ENCODE measurements at places on chromosomes 1 and 21.

- DNase-seq, result no peak
Measured at GRCh38 chr1:62299426-62300200, 19.6 kb downstream of the KANK4 start.

- peak; percentile 50 for DNase-seq
Measured at GRCh38 chr1:11730429-11730891, 5.5 kb upstream of the AGTRAP start.

DNA sequence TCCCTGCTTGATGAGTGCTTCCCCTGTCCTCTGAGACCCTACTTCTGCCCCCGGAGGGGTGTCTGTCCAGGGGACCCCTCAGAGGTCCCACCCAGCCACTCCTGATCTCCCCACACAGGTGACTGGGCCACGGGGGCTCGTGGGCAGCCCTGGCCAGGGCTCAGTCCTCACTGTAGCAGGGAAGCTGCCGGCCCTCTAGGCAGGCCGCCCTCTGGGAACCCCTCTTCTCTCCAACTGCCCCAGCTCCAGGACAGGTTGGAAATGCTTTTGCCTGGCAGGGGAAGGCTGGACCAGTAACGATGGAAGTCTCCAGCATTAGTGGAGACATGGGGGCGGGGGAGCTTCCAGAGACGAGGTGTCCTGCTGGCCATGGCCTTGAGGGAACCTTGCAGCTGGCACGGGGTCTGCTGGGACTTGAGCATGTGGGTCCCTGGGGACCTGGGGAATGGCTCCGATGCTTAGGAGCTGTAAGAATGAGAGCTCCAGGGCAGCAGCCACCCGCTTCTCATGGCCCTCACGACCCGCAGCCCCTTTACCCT is 3.1 kb upstream of the FNDC10 start:
- no peak for DNase-seq

- DNase-seq, result no peak
Measured at GRCh38 chr1:232306269-232306961, 323.5 kb downstream of the SIPA1L2 start.

DNA sequence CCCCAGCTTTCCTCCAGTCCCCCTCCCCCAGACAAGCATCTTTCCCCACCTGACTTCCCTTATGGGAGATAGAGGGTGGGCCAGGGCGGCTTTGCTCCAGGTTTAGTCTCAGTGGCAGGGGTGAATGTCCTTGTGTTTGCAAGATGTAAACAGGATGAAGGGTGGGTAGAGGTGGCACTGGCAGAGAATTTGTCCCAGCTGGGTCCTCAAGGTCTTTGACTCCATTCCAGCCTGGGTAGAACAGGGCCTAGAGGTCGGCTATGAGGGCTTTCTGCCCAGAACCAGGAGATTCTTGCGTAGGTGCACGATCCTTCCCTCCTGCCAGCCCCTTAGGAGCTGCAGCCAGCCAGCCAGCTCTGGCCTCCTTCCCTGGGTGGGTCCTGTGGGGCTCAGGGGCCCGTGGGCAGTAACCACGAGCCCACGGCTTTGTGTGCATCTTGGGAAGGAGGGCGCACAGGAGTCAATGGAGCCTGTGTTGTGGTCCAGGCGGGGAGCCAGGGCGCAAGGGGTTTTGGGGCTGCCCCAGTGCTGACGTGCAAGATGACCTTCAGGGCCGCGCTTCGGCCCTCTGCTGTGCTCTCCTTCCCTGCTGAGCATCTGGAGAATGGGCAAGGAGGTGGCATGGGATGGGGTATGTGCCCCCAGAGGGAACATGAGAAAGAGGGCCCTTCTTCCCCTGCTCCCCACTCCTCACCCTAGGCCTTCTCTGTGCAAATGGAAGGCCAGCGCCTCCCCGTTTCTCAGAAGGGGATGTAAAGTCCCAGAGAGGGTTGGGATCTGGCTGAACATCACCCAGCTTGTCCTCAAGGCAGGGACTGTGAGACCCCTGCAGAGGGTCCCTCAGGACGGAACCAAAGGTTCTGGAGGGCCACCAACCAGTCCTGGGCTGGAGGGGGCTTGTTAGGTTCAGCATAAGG is 15.7 kb downstream of the POU3F1 start:
- no peak for DNase-seq

DNA sequence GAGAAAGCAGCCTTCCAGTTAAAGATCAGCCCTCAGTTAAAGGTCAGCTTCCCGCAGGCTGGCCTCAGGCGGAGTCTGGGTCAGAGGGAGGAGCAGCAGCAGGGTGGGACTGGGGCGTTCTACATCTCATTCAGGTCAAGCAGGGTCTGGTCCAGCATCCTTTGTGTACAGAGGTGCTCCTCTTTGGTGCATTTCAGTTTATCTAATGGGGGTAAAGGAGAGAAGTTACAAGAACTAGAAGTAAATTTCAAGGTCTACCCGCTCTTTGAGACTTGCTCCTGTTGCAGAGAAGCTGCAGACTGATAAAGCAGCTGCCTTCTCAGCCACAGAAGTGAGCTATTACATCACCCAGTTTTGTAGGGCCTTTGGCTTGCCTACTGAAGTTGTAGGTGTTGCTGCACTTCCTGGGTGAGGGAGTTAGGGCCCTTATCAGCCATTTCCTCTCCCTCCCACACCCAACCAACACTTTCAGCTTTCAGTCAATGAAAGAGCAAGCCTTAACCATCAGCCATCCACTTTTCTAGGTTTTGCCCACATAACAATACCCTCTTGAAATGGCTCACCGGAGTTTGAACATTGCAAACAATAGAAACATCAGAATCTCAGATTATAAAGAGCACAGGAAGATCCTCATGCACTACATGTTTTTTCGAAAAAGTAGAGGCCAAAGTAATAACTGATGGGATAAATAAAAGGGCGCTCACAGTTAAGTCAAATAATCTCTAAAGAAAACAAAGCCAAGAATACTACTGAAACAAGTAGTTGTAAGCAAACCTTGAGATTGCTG is 2.8 kb upstream of the NUP210L start:
- no peak for DNase-seq

DNA sequence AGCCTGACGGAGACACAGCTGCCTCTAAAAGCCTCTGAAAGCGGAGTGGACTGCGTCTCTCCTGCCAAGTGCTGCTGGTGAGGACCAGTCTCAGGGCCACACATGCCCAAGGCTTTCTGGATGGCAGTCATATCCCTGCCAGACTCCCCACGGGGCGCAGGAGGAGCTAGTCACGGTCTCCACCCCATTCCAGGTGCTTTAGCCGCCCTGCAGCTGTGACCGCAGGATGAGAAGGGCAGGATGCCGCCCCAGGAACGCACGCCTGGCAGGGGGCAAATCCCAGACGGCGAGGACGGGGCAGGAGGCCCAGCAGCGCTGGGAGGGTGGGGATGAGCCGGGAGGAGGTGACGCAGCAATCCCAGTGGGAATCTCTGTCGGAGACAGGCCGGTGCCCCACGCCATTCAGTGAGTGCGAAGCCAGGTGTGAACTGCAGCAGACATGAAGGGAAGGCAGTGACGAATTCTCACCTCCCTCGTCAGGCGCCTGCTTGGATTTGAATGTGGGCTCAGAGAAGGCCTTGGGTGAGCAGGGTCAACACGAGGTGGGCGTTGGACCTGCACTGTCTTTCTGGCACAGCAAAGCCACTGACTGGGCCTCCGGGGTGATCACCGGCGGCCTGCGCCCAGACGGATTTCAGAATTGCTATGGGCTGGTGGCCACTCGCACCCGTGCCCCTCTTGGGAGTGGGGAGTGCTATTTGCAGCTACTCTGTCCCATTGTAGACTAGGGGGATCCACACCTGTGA is 38.5 kb upstream of the SLC19A1 start:
- DNase-seq, result no peak

GRCh38 chr1:226731257-226731893 is 7.7 kb downstream of the ITPKB start:
- no peak for DNase-seq

DNA sequence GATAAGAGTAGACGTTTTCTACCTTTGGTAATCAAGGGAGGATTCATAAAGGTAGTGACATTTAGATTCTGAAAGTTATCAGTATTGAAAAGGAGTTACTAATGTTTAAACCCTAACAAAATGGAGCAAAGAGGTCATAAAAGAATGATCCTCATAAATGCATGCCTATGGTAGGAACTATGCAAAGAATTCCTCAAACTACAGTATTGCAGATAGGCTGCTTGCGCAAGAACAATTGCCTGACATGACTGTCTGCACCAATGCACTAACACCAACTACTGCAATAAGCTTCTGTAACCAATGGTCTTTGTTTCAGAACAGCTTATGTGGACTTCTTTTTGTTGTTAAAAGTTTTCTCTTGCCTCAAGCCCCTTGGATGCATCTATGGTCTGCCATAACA is 597.3 kb upstream of the ADGRL4 start:
- DNase-seq, result peak; percentile 4

DNA sequence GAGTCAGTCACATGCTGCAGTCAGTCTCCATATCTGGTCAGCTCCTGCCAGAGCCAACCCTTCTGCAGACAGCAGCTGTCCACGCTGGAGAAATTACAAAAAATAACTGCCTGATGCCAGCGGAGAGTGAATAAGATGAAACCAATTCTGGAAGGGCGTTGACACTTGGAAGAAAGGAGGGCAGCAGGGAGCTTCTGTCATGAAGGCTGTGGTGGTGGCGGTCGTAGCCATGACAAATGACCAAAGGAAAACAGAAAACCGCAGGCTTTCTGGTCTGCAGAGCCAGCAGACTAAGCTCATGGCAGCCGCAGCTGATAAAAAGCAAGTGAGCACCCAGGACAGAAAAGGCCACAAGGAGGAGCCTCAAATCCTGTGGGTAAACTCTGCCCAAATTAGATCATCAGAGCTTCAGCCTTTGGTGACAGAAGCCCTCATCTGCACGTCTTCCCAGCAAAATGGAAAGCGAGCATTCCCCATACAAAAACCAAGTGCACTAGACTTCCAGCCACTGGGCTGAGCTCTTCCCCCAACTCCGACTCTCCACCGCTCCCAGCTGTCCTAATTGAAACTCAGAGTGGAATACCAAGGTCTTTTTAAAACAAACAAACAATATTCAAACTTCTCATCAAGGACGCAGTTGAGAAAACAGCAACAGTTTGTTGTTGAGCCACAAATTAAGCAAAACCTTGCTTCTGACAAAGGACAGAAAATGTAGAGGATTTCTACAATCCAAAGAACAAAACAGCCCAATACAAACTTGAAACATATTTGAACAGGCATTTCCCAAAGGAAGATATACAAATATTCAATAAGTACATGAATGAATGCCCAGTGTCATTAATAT is 28.7 kb downstream of the RSPH1 start:
- DNase-seq, result peak; percentile 17

GRCh38 chr1:175222296-175222938 is 29.8 kb upstream of the KIAA0040 start:
- no peak for DNase-seq

GRCh38 chr1:218479436-218480115 is 134.4 kb downstream of the TGFB2 start:
- DNase-seq, result peak; percentile 66

GRCh38 chr21:32719085-32719484 is 8.7 kb downstream of the SYNJ1 start:
- no peak for DNase-seq

GRCh38 chr1:29593601-29594382 is 357.5 kb downstream of the PTPRU start:
- peak; percentile 51 for DNase-seq

GRCh38 chr1:156006666-156007376 is 13.9 kb downstream of the SSR2 start:
- DNase-seq, result peak; percentile 28

DNA sequence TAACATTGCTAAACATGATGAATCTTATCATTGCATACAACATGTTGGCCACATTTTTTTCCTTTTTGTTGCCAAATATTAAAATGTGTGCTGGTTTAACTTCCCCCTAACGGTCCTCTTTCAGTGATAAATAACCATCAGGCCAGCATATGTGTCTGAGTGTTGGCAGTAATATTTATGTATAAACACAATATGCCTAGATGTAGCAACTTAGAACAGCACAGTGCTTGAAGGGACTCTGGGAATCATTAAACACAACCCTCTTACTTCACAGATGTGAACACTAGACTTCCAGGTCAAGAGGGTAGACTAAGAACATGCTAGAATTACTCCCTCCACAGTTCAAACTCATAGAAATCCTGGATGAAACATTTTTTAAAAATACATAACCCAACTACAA is 581.8 kb downstream of the PLPP3 start:
- DNase-seq, result no peak

GRCh38 chr1:201051399-201051798 is 27.9 kb upstream of the KIF21B start:
- no peak for DNase-seq

GRCh38 chr1:207362962-207363860 is 41.7 kb downstream of the CD55 start:
- peak; percentile 15 for DNase-seq

DNA sequence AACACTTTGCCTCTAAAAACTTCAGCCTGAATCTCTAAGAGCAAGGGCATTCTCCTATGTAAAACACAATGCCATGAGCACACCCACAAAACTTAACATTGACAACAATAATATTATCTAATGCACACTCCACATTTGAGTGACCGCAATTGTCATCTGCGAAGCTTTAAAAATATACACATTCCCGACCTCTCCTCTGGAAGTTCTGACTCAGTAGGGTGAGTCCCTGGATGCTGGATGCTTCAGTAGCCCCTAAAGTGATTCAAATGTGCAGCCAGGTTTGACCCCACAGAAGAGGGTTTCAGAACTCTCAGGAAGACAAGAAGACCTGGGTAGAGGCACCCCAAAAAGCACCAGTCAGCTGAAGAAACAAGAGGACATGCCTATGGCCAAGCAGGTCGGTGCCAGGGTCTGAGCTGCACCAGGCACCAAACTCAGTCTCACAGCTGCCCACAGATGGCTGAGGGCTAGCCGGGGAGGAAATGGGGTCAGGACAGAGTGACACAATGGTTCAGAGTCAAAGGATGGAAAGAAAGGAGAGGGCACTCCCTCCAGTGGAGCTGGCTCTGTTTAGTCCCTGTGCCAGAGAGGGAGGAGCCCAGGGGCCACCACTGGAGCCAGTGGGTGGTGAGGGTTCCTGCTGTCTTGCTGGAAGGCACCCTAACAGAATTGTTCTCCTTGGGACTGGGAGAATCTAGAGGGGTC is 17.4 kb downstream of the PIK3C2B start:
- peak; percentile 31 for DNase-seq

GRCh38 chr1:197017558-197018146 is 40.3 kb downstream of the CFHR5 start:
- DNase-seq, result no peak

DNA sequence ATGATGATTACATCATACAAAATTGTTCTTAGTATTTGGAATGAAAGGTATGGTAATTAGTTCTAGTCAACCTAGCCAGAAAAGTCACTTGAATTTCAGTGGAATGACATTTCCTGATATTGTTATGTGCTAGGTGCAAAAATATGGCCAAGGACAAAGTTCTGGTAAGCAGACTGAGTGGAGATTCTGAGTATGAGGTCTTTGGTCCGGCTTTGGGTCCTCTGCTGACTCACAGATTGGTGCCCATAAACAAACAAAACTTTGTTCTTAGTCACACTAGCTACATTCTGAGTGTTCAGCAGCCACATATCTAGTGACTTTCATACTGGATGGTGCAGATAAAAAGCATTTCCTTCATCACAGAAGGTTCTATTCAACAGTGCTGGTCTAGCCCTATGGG is 206.1 kb downstream of the ZNF648 start:
- no peak for DNase-seq

- peak; percentile 73 for DNase-seq
Measured at GRCh38 chr1:151968058-151968457, 25.6 kb downstream of the S100A10 start.

GRCh38 chr1:199101139-199101538 is 462.3 kb downstream of the PTPRC start:
- DNase-seq, result no peak
